SK-N-DZ (cell line): ENCODE measurements at places on chromosomes 1 and 21.
A peak's percentile ranks its signal among the peaks of the same experiment; 100 is the strongest.

- DNase-seq: peak; percentile 2
These were observed 558 bp upstream of the BTG3 start for GRCh38 chr21:17613242-17613676.

GRCh38 chr1:166089804-166090203 lies 77.0 kb downstream of the FAM78B start:
- no peak for DNase-seq

DNA sequence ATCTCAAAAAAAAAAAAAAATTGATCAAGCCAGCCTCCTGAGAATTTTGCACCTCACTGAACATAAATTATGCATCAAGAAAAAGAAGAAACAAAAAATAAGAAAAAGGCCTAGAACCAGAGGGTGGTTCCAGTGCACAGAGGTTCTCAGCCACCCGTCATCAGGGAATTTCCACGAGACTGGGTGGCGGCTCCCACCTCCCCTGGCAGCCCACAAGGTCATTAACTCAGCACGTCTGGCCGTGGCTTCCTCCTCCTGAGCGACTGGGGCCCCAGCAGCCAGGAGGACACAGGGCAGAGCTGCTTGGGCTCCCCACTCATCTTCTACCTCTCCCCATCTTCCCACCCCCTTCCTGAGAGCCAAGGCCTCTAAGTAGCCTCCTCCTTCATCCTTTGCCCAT lies 15.7 kb upstream of the TMEM51 start:
- DNase-seq: no peak

DNA sequence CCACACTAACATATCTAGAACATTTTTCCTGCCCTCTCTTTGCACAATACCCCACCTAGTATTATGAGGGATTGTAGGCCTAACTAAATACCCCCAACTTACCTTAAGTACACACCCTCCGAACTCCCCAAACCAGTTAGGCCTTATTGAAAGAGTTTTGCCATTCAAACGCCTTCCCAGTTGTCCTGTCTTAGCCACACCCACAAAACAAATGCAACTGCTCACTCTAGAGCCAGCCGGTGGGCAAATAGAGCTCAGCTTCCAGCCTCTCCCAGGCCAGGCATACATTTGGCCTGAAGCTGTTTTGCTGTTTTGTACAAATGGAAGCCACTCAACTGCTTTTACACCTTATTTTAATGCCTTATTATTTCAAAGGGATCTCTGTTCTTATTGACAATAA lies 224.2 kb upstream of the RUNX1 start:
- DNase-seq: no peak

GRCh38 chr1:36537190-36537768 lies 54.6 kb upstream of the CSF3R start:
- no peak for DNase-seq

GRCh38 chr1:147243228-147243685 lies 773 bp downstream of the CHD1L start:
- DNase-seq: peak; percentile 58

GRCh38 chr21:32817208-32817607 lies 45.7 kb upstream of the PAXBP1 start:
- DNase-seq: no peak

GRCh38 chr1:6962996-6963911 lies 178.0 kb downstream of the CAMTA1 start:
- no peak for DNase-seq

DNA sequence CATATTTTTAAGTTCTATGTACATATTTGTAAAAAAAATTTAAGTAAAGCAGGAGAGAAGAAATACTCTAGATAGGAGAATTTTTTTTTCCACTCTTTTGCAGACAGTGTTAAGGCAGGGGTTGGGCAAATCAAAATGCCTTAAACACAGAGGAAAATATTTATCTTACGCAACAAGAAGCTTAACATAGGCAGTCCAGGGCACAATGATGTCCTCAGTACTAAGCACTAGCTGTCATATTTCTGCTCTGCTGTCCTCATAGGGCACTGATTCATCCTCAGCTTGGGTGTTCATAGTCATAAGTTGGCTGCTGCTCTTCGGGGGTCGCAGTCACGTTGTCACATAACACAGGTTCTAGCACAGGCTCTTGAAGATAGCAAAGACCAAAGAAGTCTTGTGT lies 247.4 kb downstream of the PTBP2 start:
- no peak for DNase-seq

DNA sequence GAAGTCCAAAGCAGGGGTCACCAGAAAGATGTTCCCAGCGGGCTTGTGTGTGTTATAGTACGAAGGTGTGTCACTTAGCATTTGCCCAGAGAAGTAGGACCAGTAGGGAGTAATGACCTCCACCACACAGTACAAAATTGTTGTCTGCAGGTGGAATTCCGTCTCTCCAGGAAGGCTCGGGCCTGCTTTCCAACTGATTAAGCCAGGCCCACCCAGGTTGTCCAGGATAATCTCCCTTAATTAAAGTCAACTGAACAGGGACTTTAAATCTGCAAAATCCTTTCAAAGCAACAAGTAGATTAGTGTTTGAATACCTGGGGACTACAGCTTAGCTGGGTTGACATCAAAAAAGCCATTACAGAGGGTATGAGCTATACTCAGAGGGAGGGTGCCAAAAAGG lies 131.3 kb downstream of the BACH1 start:
- DNase-seq: no peak

DNA sequence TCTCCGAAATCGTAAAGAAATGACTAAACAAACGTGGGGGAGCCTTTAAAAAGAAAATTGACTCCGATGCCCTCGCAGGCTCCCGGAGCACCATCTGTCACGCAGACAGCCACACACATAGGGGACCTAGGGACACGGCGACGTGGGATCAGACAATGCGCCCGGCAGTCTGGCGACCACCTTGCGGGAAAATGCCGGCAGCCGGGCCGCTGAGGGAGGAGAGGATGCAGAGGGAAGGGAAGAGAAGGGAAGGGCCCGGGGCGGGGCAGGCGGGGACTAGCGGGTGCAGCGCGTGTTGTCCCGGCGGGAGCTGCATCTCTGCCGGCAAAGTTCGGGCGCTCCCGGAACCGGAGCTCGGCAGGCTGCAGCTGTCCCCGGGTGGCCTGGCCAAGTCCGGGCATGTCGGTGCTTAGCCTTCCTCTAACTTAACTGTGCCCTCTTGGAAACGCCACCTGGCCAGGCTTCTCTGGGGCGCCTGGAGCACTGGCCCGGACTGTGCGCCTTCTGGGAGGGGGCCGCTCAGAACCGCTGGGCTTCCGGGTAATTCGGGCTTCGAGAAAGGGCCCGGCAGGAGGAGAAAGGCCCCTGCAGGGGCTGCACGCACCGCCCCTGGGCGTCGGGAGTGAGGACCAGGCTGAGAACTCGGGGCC lies 1.8 kb downstream of the NHLH2 start:
- no peak for DNase-seq

GRCh38 chr1:147245586-147246021 lies 3.1 kb downstream of the CHD1L start:
- DNase-seq: no peak

DNA sequence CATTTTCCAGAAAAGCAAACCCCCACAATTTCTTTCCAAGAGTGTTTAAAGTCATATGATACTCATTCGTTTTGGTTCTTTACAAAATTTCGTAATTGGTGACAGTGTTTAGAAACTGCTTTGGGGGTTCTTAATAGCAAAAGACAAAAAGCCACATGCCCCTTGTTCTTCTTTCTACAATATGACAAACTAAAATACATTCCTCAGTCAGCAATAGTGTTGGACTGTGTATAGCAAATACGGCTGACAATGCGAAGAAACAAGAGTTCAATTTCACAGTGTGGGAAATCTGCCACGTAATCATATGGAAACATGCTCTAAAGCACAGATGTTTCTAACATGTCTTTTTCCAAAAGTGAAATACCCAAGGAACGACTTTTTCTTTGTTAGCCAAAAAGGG lies 7.6 kb upstream of the IFNAR1 start:
- no peak for DNase-seq

DNA sequence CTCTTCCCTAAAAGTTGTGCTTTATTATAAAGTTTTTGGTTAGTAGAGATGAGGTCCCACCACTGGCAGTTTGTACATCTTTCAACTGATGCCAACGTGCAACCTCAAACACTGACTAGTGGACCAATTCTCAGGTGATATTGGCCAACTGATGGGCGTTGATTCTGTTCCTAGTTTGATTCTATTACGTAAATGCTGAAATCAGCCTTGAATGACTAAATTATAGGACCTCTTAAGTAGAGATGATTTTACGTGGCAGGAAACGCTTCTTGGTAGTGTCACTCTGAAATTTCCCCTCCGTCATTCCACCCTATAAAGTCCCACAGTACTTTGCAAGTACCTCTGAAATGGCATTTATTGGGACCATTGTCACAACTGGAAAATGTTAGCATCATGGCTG lies 8.8 kb upstream of the FNDC7 start:
- DNase-seq: no peak

DNA sequence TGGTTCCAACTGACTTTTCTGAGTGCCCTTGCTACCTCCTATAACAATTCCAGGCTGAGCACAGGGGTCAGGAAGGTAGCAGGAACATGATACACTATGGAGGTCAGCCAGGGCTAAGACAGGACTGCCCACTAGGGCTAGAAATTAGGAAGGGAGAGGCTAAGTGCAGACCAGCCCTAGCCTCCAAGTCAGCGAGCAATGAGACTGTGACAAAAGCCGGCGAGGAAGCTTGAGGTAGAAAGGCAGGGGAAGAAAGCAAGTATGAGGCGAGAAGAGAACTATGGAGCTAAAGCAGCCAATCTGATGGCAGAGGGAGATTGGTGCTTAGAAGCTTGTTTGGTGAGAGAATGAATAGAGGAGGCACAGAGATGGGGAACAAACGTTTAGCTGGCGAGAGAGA lies 4.7 kb downstream of the UROD start:
- DNase-seq: no peak

DNA sequence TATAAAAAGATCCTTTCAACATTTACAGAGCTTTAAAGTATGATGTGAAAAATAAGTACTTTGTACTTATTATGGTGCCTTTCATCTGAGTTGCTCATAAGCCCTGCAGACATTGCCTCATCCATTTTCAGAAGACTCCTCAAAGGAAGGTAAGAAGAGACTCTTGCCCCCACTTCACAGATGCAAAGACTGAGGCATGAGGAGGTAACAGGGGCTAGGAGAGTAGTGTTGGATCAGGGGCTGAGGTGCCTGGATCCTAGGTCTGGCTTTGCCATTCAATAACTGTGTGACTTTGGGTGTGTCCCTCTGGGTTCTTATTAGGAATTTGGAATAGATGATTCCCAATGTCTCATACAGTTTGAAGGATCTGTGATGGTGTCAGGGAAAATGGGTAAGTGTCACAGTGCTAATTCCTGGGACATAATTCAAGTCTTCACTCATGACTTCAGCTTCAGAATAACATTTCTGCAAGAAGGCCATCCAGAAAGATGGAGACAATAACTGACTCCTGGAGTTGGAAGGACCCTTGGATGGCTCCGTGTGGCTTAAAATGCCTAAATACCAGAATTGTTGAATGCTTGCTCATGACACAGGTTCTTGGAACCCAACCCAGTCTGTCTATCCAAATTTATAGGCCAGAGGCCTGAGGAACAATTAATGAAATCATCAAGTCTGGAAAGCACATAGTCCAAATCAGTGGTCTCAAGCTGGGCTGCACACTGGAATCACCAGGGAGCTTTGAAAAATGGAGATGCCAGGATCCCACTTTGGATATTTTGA lies 93.1 kb upstream of the RUNX1 start:
- no peak for DNase-seq

- DNase-seq: no peak
These were observed 6.6 kb downstream of the PAPPA2 start for GRCh38 chr1:176469450-176470010.

DNA sequence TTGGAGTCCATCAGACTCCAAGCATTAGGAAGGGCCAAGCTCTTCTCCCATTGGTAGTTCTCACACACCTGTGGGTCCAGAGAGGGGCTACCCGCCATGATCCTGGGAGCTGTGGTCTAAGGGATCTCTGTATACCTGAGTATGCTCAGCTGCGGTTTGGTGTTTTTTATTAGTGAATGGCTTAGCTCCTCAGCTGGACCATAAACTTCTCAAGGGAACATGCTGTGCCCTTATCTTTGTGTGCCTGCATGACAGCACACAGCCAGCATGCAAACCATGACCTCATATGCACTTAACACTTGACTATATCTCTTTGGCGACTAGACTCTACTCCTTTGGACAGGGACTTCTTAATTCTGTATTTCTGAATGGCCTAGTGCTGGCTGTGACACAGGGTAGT lies 94.5 kb downstream of the CD58 start:
- DNase-seq: no peak

DNA sequence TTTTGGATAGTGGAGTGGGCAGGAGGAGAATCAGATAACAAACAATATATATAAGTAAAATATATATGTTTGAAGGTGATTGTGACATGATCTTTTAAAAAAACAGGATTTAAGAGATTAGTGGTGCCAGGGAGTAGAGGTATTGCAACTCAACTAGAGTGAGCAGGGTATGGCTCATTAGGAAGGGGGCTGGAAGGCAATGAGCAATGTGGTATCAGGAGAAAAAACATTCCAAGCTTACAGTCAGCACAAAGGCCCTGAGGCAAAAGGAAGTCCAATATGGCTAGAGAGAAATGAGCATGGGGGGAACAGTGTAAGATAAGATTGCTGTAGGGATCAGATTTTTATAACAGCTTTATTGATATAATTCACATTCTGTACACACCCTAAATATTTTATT lies 5.3 kb upstream of the GADD45A start:
- no peak for DNase-seq

- no peak for DNase-seq
These were observed 63.2 kb downstream of the CASQ2 start for GRCh38 chr1:115705085-115705951.

- DNase-seq: no peak
These were observed 21.7 kb downstream of the UMODL1 start for GRCh38 chr21:42092771-42093170.

DNA sequence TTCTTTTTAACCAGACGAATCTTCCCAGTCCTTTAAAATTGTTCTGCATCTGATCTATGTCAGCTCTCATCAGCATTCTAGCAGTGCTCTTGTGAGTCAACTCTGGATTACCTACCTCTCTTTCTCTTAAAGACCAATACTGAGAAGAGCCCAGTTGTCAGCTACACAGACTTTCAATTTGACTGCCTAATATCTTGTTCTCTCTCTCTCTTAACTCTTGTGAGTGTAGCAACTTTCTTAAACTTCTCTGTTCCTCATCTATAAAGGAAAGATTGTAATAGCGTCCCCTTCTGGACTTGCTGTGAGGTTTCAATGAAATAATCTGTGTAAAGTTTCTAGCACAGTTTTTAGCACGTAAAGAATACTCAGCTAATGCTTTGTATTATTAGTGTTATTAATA lies 499.3 kb upstream of the ADAMTS5 start:
- no peak for DNase-seq

- no peak for DNase-seq
These were observed 125.0 kb upstream of the B3GALT2 start for GRCh38 chr1:193311226-193311948.

GRCh38 chr1:30758785-30759380 lies 1.3 kb upstream of the LAPTM5 start:
- no peak for DNase-seq

GRCh38 chr1:157085421-157085820 lies 14.2 kb downstream of the ETV3L start:
- DNase-seq: no peak
